ENCODE measurements at places on chromosomes 1 and 21.

DNA sequence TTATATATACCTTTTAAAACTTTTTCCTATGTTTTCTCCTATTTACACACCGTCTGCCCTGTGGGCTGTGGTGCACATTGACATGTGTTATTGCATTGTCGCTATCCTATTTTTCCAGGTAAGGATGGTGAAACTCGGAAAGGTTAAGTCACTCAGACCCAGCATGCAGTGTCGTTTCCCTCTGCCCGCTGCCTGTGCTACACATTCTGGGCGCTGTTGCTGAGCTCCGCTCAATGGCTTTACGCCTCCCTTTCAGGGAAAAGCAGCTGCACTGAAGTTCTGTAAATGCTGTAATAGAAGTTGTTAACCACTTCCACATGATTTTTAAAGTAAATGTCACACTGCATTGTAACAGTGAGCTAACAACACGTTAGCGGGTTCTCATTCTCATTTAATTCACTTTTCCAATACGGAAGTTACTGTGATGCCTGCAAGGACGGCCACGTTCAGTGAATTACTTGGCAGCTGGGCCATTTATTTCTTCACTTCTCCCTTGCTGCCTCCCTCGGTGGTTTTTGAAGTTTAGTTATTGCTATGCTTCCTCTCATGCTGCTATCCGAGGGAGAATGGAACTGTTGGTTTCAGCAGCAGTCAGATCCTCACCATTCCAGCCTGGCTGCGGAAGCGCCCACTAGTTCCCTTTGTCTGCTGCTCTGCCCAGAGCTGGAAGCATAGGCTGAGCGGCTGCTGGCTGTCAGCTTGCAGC lies 288.7 kb downstream of the SPATA17 start:
- DNase-seq = no peak

DNA sequence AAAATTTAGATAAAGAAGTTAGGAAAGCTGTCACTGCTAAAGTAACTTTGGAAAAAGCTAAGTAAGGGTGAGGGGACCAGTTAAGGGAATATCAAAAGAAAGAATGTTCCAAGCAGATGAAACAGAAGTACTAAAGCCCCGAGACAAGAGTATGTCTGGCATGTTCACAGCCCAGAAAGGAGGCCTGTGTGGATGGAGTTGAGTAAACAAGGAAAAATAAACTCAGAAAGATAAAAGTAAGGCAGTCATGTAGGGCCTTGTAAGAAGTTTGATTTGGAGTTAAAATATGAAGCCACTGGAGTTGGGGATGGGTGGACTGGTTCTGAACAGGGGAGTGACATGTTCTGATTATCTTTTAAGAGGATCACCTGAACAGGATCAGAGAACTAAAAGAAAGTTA lies 177.9 kb downstream of the CDC42BPA start:
- no peak for DNase-seq

DNA sequence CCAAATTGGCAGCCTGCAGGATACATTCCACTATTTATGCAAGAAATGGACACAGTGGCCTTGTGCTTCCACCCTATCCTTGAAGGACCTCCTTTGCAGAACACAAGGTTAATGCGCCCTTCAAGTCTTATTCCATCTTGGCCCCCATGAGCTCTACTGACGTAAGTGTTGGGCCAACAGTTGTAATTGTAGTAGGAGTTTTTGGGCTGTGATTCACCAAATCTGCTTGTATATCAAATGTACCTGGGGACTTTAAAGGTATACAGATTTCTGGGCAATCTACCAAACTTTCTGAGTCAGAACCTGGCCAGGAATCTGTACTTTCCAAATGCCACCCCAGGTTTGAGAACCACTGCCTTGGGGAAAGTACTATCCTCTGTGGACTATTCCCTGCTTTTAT lies 100.9 kb upstream of the MARK1 start:
- DNase-seq = no peak

DNA sequence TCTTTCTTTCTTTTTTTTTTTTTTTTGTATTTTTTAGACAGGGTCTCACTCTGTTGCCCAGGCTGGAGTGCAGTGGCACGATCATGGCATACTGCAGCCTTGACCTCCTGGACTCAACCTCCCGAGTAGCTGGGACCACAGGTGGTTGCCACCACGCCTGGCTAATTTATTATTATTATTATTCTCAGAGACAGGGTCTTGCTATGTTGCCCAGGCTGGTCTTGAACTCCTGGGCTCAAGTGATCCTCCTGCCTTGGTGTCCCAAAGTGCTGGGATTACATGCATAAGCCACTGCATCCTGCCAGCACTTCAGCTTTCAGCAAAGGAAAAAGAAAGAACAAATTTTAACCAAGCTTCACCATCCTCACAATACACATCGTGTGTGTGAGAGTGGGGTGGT lies 97.9 kb upstream of the SERBP1 start:
- DNase-seq = no peak

DNA sequence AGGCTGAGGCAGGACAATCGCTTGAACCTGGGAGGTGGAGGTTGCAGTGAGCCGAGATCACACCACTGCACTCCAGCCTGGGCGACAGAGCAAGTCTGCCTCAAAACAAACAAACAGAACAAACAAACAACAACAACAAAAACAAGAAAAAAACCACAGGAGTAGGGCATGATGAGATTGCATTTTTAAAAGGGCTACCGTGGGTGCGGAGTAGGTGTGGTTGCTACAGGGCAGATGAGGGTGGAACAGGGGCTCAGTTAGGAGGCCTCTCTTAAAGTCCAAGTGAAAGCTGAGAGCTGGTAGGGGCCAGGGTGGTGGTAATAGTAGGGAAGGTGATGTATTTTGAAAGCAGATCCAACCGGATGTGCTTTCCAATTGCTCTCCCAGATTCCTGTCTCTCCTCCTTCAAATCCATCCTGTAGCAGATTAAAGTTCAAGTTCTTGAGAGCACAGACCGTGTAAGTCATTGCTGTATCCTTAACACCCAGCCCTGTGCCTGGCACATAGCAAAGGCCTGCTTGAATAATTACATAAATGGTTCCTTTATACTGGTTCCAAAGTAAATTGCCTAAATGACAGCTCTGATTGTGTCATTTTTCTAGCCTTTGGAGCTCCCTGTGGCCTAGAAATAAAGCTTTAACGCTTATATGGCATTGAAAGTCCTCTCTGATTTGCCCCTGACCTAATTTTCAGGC lies 4.2 kb upstream of the LINGO4 start:
- DNase-seq = no peak

DNA sequence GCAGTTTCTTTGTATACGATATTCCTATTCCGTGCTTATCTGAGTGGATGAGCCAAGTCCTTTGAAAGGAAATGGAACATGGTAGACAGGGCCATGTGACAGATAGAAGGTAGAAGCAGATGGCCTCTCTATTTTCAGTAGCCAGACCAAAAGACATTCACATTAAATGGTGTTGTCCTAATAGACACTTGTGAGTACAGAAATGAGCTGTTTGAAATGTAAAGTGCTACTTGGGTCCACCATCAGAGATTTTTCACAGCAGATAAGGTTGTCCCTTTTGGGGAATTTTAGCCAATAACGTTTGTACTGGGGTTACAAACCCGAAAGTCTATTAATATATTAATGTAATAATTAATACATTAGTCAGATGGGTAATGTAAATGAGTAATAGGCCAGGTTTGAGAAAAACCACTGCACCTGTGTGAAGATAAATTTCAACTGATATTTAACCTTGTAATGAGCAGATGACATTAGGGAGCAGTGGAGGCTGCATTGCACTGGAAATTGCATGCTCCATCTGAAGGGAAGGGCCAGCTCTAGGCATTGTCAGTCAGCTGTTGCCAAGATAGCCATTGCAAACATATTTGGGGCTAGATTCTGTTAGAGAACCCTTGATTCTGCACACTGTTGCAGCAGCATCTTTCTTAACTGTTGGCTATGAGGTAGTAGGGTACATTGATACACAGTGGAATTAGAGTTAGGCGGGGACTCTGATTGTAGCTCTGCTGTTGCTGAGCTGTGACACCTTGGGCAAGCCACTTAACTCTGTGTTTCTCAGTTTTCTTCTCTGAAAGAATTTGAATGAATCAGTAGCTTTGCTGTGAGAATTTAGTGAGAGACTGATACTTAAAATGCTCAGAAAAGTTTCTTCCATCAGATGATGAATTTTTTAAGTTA lies 43.8 kb downstream of the FGGY start:
- DNase-seq = no peak
